Choroid plexus epithelial cell (primary cell): ENCODE measurements at places on chromosomes 5 and 9.

- no peak for DNase-seq
Observed at GRCh38 chr9:96040591-96041461, 165.3 kb downstream of the ERCC6L2 start.

- no peak for DNase-seq
Observed at GRCh38 chr5:110383231-110383630, 343.2 kb downstream of the TMEM232 start.

GRCh38 chr5:43363445-43364152 lies 48.6 kb downstream of the CCL28 start:
- no peak for DNase-seq

GRCh38 chr5:59008816-59009473 lies 426.1 kb downstream of the RAB3C start:
- no peak for DNase-seq

- no peak for DNase-seq
Observed at GRCh38 chr5:133392448-133392847, 219.9 kb downstream of the FSTL4 start.

- DNase-seq: no peak
Observed at GRCh38 chr5:160488394-160489325, 67.0 kb downstream of the PTTG1 start.

- DNase-seq: no peak
Observed at GRCh38 chr5:5708367-5708919, 286.0 kb downstream of the ICE1 start.
